NCI-H1092 treated with DMSO at 0.1 percent for 48 hours (cell line): ENCODE measurements at places on chromosomes 4 and X.

- no peak for DNase-seq
These were observed 10.0 kb downstream of the TNIP3 start for GRCh38 chr4:121154103-121154515.

DNA sequence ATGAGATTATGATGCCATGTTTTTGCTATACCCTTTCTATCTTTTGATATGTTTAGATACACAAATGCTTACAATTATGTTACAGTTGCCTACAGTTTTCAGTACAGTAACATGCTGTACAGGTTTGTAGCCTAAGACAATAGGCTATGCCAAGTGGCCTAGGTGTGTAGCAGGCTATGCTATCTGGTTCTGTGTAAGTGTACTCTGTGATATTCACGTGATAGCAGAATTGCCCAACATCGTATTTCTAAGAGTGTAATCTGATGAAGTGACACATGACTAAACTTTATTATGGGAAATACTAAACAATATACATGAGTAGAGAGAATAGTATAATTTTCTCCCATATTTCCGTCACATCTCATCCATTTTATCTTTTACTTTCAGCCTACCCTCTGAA is 97.0 kb downstream of the CLDN22 start:
- no peak for DNase-seq

DNA sequence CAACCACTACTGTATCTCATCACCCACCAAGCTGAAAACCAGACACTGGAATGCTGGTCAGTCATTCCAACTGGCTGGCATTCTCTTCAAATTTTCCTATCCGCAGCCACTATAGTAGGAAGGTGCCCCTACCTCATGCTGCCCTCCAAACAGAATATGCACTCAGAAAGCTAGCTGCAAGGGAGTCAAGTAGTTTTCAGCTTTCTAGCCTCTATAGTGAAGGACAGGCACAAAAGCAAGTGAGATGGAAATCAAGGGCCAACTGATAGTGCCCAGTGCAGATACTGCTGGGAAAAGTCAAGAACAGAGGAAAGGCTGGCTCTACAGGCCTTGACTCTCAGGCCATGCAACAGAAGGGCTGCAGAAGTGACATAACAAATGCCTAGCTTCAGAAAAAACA is 47.2 kb downstream of the BCOR start:
- DNase-seq: no peak

DNA sequence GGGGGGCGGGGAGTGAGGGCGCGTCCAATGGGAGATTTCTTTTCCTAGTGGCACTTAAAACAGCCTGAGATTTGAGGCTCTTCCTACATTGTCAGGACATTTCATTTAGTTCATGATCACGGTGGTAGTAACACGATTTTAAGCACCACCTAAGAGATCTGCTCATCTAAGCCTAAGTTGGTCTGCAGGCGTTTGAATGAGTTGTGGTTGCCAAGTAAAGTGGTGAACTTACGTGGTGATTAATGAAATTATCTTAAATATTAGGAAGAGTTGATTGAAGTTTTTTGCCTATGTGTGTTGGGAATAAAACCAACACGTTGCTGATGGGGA is 1.1 kb downstream of the HTT start:
- DNase-seq: no peak

DNA sequence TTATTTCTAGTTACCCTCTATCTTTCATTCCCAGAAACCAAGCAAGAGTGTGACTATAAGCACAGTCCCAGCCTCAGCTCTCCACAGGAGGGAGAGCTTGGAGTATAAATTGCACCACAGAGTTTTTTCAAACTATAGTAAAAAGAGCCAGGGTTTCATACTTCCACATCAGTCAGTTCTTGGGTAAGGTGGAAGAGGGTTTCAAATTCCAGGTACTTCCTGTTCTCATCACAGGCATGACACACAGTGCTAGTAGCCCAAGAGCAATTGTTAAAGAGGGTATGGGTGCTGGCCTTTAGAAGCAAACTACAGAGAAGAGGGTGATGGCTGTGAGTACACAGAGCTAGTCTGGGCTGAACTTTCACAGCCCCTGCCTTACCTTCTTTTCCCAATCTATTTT is 5.7 kb upstream of the IL1RAPL1 start:
- DNase-seq: no peak
